ENCODE measurements at places on chromosomes 3 and 15. TPM values are rescaled to one million over a fixed set of nuclear protein-coding genes. Genes with fewer than 3 reads are reported as not detected.

The SLC12A1 gene
- total RNA-seq, result not detected

The HCLS1 gene
- total RNA-seq, result 277 TPM

The LTK gene
- 58.2 TPM for total RNA-seq

The ICE2 gene
- 32.9 TPM for total RNA-seq
